CD4-positive, alpha-beta T cell treated with Interleukin-6 at 100 ng/mL for 8 hours (primary cell): ENCODE measurements at places on chromosomes 12 and 14.

DNA sequence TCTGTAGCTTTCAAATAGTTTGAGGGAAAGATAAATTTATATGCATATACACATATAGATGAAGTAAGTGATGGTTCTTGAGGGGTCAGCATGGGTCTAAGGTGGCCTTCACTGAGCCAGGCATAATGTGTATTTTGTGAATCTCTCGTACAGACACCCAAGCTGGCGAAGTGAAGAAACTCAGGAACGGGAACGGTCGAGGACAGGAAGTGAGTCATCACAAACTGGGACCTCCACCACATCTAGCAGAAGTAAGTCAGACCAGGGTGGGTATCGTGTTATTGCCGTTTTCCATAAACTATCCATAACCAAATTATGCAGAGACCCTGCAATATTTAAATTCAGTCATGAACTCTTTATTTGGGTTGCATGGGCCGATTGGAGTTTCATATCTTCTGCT, 15.4 kb upstream of the TNS2 start:
- no peak for DNase-seq

GRCh38 chr12:2739832-2740641, 54.7 kb upstream of the FKBP4 start:
- no peak for DNase-seq

DNA sequence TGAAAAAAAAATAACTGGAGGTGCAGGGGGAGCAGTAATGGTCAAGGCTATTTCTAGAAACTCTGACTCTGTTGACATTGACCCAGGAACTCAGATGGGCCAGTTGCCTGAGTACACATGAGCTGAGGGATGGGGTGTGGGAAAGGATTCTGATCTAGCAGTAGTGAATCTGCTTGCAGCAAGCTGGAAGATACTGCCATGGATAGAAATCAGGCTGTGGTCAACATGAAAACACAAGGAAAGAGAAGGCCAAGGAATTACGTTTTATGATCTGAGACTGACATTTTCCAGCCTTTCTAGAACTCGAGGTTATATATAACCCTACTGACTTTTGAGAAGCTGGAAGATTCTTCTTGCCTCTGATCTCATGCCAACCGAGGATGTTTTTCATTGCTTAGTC, 90.0 kb downstream of the ANO6 start:
- no peak for DNase-seq

GRCh38 chr12:79546466-79547043, 144.2 kb downstream of the PAWR start:
- DNase-seq, result no peak

DNA sequence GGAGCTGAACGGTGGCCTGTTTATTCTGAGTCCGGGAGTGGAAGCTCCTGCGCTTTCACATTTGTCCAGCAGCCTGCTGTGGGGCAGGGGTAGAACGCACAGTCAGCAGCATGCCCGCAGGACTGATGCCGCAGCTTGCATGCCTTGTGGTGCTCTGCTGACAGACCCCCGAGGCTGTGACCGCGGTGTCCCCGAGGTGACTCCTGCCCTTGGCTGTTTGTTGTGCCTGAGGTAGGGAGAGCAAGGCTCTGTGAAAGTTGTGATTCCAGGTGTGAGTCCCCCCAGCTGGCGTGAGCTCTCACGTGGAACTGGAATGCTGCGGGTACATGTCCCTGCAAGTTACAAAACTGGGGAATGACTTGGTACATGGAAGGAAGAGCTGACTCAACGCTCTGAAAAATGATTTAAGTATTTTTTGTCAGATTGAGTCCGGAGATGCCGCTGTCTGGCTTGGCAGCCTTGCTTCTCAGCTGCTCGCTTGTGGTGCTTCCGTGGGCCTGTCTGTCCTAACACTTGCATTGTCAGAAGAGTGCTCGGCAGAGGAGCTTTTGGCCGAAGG, 18.1 kb downstream of the MLXIP start:
- DNase-seq, result no peak

DNA sequence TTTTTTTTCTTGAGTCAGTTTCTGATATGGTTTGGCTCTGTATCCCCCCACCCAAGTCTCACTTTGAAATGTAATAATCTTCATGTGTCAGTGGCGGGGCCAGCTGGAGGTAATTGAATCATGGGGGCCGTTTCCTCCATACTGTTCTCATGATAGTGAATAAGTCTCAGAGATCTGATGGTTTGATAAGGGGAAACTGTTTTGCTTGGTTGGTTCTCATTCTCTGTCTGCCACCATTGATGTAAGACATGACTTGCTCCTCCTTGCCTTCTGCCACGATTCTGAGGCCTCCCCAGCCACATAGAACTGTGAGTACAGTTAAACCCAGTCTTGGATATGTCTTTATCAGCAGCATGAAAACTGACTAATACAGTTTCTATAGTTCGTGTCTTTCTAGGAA, 42.9 kb downstream of the WNK1 start:
- DNase-seq, result peak; percentile 23

DNA sequence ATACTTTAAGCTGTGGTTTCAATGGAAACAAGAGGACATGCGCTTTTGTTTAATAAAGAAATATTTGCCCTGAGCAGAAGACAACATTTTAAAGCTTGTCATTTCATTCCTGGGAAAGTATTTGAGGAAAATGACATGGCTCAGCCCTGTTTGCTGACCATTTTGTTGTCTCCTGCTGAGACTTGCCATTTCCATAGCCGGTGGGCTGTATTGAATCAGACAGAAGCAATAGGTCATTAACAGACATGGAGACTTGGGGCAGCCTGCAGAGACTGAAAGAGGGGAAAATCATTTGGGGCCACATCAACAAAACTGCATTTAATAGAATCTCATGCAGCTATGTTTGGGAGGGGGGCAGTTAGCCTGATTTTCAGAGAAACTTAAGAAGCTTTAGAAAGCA, 443.0 kb downstream of the NPAS3 start:
- DNase-seq, result no peak
